ENCODE measurements at places on chromosomes 2 and 18. TPM values are rescaled to one million over a fixed set of nuclear protein-coding genes. Genes with fewer than 3 reads are reported as not detected.
A peak's percentile ranks its signal among the peaks of the same experiment; 100 is the strongest.

DNA sequence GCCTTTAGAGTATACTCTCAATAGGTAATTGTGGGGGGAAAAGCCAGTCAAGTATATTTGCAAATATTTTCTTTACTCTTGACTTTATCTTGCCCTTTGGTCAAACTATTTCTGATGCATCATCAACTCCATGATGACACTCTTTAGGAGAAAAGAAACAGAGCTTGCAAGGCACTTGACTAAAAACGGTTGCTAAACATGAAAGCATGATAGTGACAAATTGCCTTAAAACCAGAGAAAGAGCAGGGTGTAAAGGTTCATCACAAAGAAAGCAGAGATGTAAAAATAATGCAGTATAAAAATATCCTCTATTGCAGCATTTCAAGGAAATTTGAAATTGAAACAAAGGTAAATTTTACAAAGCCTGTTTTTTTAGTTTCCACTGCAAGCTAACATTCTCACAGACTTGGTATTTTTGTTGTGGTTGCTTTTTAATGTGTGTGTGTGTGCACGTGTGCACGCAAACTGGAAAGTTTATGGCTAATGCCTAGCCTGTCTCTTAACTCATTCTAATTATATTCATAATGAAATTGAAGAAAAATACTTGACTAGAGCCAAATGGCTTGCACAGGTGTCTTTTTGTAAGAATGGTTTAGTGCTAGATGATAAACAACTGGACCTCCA lies 503.6 kb downstream of the ARHGAP15 start:
- no peak overlapping the region for H3K4me3 ChIP-seq
- peaks cover 62% of the 10 kb centered on the region for H3K36me3 ChIP-seq
- H3K4me1 ChIP-seq: peaks cover 11% of the 10 kb centered on the region
- no peak for DNase-seq
- H3K27me3 ChIP-seq: no peaks in the 10 kb centered on the region

DNA sequence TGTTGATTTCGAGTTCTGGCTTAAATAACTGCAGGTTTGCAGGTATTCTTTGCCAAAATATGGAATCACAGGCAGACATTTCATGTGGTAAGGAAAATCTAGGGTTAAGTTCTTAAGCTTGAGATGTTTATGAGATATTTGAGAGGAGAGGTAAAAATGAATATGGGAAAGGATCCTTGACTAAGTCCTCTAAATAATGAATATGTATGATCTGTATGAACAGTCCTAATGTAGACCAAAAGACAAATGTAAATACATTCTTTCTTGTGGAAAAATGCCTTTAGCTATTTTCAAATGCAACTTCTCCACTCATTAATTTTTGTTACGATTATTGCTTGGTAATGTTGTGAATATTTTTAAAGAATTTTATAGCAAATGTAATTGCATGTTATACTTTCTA lies 1632.6 kb downstream of the SUCLG1 start:
- no peak for DNase-seq
- H3K36me3 ChIP-seq: no peaks in the 10 kb centered on the region
- no peaks in the 10 kb centered on the region for H3K4me1 ChIP-seq

- H3K36me3 ChIP-seq: no peaks in the 10 kb centered on the region
- H3K27ac ChIP-seq: no peak overlapping the region
- H3K4me3 ChIP-seq: no peak overlapping the region
- H3K4me1 ChIP-seq: no peaks in the 10 kb centered on the region
- no peaks in the 10 kb centered on the region for H3K27me3 ChIP-seq
These were observed 1346.8 kb upstream of the PIK3C3 start for GRCh38 chr18:40608226-40608625.

DNA sequence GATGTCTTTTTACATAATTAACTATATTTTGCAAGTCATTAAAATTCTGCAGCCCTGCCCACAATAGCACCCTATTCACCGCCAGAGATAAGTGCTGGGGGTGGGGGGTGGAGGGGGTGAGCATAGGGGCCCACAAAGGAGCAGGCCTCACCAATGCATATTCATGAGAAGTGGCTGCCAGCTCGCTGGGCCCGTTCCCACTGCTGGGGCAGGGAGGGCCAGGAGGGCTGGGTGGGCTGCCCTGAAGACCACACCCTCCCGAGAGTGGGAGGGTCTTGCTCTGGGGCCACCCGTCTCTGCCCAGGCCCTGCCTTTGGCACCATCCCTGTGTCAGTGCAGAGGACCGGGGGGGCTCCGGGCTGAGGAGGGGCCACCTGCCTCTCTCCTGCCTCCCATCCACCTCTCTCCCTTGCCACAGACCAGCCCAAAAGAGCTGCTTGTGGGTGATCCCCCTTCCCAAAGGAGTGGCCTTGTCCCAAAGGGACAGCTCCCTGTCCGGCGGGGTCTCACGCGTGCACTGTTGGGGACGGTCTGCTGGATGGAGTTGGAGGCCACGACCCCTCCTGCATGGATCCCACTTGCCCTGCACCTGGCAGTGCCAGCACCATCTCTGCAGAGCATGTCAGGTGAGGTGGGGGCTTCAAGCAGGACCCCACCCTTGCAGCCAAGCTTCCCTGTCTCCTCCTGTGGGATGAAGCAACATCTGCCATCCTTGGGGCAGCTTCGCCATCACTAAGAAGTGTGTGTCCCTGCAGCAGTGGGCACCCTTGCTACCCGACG lies 138.8 kb upstream of the GPC1 start:
- no peaks in the 10 kb centered on the region for H3K36me3 ChIP-seq
- H3K4me3 ChIP-seq: no peak overlapping the region
- no peak for DNase-seq
- H3K4me1 ChIP-seq: no peaks in the 10 kb centered on the region
- no peaks in the 10 kb centered on the region for H3K27me3 ChIP-seq

GRCh38 chr2:215332872-215333595 lies 21.2 kb downstream of the ATIC start:
- H3K36me3 ChIP-seq: peaks cover 70% of the 10 kb centered on the region
- no peak overlapping the region for H3K27ac ChIP-seq
- no peaks in the 10 kb centered on the region for H3K27me3 ChIP-seq
- no peak for DNase-seq
- H3K4me3 ChIP-seq: no peak overlapping the region

DNA sequence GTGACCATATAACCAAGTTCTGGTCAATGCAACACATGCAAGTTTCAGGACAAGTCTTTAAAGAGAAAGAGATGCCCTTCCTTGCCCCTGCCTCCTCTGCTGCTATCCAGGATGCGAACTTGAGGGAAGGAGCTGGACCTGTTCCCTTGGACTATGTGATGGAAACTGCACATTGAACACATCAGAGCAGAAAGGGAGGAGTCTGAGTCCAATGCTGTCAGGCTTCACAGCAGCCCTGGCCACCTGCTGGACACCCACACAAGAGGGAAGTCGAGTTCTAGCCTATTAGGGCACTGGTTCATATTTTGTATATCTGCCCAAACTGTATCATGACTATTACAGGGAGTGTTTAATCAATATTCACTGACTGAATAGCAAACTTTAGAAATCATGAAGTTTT lies 38.3 kb upstream of the TEX51 start:
- H3K27ac ChIP-seq: no peak overlapping the region
- no peaks in the 10 kb centered on the region for H3K27me3 ChIP-seq
- no peaks in the 10 kb centered on the region for H3K4me1 ChIP-seq
- H3K4me3 ChIP-seq: no peak overlapping the region
- DNase-seq: no peak

- no peak overlapping the region for H3K4me3 ChIP-seq
- no peaks in the 10 kb centered on the region for H3K27me3 ChIP-seq
- DNase-seq: no peak
- H3K27ac ChIP-seq: no peak overlapping the region
- no peaks in the 10 kb centered on the region for H3K36me3 ChIP-seq
- H3K4me1 ChIP-seq: no peaks in the 10 kb centered on the region
These were observed 879.2 kb upstream of the DDX18 start for GRCh38 chr2:116935097-116935814.

GRCh38 chr2:24857746-24858145 lies 62.3 kb downstream of the ADCY3 start:
- H3K27ac ChIP-seq: no peak overlapping the region
- H3K4me1 ChIP-seq: no peaks in the 10 kb centered on the region
- H3K4me3 ChIP-seq: no peak overlapping the region
- H3K36me3 ChIP-seq: no peaks in the 10 kb centered on the region
- H3K27me3 ChIP-seq: no peaks in the 10 kb centered on the region
- DNase-seq: no peak

DNA sequence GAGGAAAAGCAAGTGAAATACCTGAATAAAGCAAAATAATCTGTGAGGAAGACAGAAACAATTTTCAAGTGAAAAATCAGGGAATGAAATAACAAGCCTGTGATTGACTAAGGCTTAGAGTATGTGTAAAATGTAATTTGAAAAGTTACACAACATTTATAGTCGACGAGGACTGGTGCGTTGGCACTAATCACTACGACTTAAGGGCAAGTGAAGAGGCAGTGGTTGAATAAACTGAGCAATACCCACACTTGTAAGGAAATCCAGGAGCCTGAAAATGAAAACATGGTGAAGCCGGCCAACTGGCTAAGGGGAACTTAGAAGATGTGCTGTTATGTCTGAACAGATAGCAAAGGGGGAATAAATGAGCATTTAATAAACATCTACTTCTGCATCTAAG lies 13.4 kb downstream of the DOK1 start:
- DNase-seq: no peak
- H3K27ac ChIP-seq: peak overlapping the region; percentile 10
- H3K36me3 ChIP-seq: no peaks in the 10 kb centered on the region
- H3K4me1 ChIP-seq: peaks cover 28% of the 10 kb centered on the region

- no peak for DNase-seq
- no peaks in the 10 kb centered on the region for H3K36me3 ChIP-seq
- H3K27ac ChIP-seq: no peak overlapping the region
- H3K27me3 ChIP-seq: peaks cover 61% of the 10 kb centered on the region
- peaks cover 7% of the 10 kb centered on the region for H3K4me1 ChIP-seq
- peak overlapping the region; percentile 49 for H3K4me3 ChIP-seq
These were observed 1.3 kb downstream of the LAMA3 start for GRCh38 chr18:23690505-23691068.

GRCh38 chr2:113173542-113174375 lies at the start of gene PSD4:
Gene PSD4 (plus strand): TSS chr2:113173971. CDS start chr2:113182457, 8,486 bp downstream.
- H3K27me3 ChIP-seq: no peaks in the 10 kb centered on the region
- H3K4me1 ChIP-seq: peaks cover 66% of the 10 kb centered on the region
- H3K27ac ChIP-seq: peak within 1 kb of the TSS; percentile 92
- peak within 1 kb of the TSS; percentile 88 for H3K4me3 ChIP-seq
- peaks cover 63% of the 10 kb centered on the region for H3K36me3 ChIP-seq

- no peak overlapping the region for H3K27ac ChIP-seq
- DNase-seq: no peak
These were observed 24.1 kb downstream of the SMARCAL1 start for GRCh38 chr2:216436383-216436782.

DNA sequence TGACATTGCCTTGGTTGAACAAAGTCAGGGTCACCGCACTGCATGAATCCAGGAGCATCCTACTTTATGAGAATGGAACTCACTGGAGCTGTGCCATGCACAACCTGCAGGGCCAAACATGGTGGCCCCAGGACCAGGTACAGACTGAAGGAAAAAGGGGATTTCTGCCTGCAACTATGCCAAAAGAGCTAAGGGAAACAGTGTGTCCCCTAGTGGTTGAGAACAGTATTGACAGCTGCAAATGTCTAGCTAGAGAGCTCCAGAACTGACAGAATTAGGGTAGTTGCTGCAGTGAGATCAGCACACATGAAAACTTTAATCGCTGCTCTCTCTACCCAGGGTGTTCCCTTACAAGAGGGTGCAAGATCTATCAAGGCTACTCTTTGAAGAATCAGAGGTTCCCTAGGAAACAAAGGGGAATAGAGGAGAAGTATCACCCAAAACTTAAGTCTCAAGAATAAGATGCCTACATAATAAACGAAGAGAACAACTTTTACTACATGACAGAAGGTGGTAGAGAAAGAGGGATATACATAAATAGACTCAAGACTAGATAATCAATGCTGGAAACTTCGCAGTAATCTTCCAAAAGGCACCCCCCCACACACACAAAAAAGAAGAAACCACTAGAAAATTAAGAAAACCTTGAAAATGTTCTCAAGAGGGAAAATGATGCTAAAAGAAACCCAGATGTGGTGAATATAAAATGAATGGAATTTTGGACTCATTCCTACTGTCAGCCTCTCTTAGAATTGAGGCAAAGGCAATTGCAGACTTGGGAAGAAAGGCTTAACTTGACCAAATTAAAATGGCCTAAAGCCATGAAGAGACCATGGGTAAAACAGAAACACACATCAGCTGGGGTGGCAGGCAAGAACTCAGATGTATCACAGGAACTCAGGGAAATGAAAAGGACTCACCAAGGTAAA lies 43.6 kb upstream of the IHH start:
- peak overlapping the region; percentile 7 for H3K4me3 ChIP-seq
- H3K27me3 ChIP-seq: no peaks in the 10 kb centered on the region
- peak; percentile 74 for DNase-seq
- H3K27ac ChIP-seq: peak overlapping the region; percentile 26
- H3K36me3 ChIP-seq: no peaks in the 10 kb centered on the region

DNA sequence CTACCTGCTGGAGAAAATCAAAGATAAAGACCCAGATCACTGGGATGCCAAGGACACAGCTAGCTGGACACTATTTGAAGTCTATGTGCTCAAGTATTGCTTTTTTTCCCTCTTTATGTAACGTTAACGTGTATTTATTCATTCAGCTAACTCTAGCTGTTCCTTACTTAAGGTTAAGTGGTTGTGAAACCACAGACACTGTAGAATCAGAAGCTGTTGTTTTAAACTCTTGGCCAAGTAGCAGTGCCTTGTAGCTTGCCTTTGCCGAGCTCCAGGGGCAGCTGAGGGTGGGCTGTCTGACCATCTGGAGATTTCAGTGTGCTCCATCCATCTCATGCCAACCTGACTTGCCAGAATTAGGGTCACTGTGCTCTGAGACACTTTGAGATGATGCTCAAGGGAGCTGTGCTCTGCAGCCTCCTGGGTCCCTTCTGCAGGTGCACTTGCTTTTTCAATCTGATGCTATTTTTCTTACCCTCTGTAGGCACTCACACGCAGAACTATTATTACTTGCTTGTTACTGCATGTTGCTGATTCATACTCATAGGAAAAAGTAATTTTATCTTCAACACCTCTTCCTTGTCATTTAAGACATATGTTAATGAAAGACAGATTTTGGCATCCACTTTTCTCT lies 116.2 kb downstream of the METTL8 start:
- peaks cover 23% of the 10 kb centered on the region for H3K36me3 ChIP-seq
- H3K27ac ChIP-seq: peak overlapping the region; percentile 100
- peak; percentile 59 for DNase-seq

GRCh38 chr18:10194592-10194991 lies 259.8 kb upstream of the APCDD1 start:
- H3K4me1 ChIP-seq: no peaks in the 10 kb centered on the region
- no peak for DNase-seq
- H3K4me3 ChIP-seq: no peak overlapping the region
- H3K27me3 ChIP-seq: no peaks in the 10 kb centered on the region
- no peaks in the 10 kb centered on the region for H3K36me3 ChIP-seq
- H3K27ac ChIP-seq: no peak overlapping the region

- H3K4me1 ChIP-seq: no peaks in the 10 kb centered on the region
- H3K4me3 ChIP-seq: no peak overlapping the region
- no peak for DNase-seq
These were observed 381.8 kb upstream of the SMIM21 start for GRCh38 chr18:75809151-75809925.

The GRHL1 gene
- total RNA-seq: 1.2 TPM

The INPP5D gene
- total RNA-seq: 43.6 TPM

The C2orf66 gene
- 0.33 TPM for total RNA-seq

The OST4 gene
- total RNA-seq: 314 TPM

The GPR17 gene
- total RNA-seq: not detected

The IL36RN gene
- total RNA-seq: not detected

The B3GNT7 gene
- not detected for total RNA-seq

The TRMT61B gene
- 20.1 TPM for total RNA-seq

The UGT1A4 gene
- not detected for total RNA-seq

The MLPH gene
- not detected for total RNA-seq
